ENCODE measurements at places on chromosomes 7 and 10.

- no peak for DNase-seq
Measured at GRCh38 chr7:34124765-34125164, 219.4 kb downstream of the BMPER start.

DNA sequence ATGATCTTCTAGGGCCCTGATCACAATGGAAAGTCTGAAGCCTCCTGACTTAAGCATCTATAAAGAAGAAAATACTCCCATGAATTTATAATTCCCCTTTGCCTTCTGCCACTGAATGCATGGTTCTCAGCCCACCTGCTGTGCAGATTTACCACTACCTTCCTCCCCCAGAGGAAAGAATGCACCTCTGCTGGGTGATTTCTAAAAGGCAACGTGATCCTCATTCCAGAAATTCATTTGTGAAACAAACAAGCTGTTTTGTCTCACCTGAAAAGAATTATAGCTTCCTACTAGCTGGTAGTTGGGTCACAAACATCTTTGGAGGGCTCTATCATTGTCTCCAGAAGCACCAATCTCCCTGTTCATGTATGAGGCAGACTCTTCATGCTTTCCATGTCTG, 320.2 kb downstream of the CDC14C start:
- no peak for DNase-seq

DNA sequence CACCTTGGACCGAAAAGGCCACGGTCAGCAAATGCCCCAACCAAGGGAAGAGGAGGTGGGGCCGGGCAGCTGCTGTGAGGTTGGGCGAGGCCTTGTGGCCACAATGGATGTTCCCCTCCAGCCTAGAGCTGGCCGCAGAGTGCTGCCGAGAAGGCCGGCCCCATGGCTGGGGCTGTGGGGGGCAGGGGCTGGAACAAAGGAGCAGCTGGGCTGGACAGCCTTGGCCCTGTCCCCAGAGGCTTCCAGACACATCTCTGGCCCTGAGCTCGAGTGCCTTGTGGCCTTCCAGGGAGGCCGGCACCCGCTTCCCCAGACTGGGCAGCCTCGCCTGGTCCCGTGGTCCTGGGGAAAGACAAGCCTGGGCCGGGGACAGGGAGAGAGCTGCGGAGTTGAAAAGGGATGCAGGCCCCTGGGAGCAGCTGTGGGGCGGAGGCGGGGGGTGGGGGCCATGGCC, 88.0 kb downstream of the PDGFA start:
- DNase-seq = no peak

DNA sequence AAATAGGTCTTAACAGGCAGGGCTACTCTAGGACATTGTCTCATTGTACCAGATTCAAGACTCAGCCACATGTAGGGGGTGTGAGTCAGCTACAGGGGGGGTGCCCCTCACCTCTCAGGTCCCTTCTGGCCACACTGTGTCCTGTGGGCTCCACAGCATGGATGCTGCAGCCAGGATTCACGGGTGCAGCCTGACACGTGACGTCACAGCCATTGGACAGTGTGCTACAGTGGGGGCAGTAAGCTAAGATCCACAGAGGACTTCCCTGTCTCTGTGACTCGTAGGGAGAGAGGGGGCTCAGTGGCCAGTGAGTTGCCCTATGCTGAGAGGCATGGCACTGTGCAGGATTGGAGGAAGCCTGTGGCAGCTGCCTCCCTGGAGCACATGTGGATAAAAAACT, 77.9 kb downstream of the TMEM178B start:
- no peak for DNase-seq

DNA sequence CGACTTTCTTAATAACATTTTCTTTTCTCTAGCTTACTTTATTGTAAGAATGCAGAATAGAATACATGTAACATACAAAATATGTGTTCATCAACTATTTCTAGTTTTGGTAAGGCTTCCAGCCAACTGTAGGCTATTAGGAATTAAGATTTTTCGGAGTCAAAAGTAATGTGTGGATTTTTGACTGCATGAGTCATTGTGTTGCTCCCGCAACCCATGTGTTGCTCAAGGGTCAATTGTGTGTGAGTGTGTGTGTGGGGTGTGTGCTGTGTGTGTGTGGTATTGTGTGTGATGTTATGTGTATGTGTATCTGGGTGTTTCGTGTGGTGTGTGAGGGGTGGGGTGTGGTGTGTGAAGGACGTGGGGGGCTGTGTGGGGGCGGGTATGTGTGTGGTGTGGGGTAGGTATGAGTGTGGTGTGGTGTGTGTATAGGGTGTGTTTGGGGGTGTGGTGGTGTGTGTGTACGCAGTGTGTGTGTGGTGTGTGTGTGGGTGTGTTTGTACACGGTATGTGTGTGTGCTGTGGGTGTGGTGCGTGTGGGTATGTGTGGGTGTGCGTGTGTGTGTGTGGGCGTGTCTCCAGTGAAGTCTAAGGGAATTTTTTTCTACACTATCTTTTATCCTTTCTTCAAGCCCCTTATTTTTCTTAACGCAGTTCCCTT, 60.5 kb downstream of the RSU1 start:
- DNase-seq = no peak

GRCh38 chr7:84195295-84196060, 889 bp upstream of the SEMA3A start:
- no peak for DNase-seq

DNA sequence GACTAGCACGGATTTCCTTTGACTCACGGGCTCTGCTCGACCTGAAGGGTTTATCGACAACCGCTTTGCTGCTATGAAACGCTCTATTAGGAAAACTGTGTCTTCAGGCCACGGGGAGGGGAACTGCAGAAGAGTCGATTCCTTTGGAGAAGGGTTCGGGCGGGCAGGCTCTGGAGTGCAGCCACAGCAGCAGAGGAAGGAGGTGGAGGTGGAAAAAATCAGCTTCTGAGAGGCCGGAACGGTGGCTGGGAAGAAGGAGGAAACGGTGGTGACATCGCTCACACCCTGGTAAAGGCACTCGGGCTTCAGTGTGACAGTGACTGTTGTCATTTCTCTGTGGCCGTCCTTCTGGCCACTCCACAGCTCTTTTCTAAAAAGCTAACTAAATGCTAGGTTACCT, 64.6 kb upstream of the MGMT start:
- no peak for DNase-seq

GRCh38 chr10:26438534-26439341, 597 bp downstream of the APBB1IP start:
- DNase-seq = no peak

- no peak for DNase-seq
Measured at GRCh38 chr7:90817846-90818245, 221.7 kb downstream of the CDK14 start.

GRCh38 chr7:69620063-69620462, 21.8 kb downstream of the AUTS2 start:
- DNase-seq = no peak

- DNase-seq = no peak
Measured at GRCh38 chr10:68633816-68634466, 73.8 kb downstream of the TET1 start.

DNA sequence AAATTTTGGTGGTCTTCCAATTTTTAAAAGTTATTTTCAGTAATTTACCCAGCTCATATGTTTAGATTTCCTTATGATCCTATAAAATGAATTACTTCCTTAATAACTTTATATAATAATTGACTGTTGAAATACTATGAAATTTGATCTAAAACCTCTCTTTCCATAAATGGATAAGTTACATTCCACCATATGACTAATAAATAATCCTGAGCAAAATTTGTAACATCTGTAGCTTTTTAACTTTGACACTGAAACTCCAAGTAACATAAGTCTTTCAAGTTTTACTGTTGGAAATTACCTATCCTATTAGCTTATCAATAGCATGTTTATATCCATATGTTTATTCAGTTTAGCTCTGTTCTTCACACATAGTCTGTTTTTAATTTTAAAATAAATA, 85.3 kb downstream of the HECTD2 start:
- no peak for DNase-seq

GRCh38 chr7:116188-116981, 76.0 kb upstream of the FAM20C start:
- DNase-seq = no peak

GRCh38 chr7:24939416-24939815, 40.6 kb downstream of the OSBPL3 start:
- DNase-seq = no peak

DNA sequence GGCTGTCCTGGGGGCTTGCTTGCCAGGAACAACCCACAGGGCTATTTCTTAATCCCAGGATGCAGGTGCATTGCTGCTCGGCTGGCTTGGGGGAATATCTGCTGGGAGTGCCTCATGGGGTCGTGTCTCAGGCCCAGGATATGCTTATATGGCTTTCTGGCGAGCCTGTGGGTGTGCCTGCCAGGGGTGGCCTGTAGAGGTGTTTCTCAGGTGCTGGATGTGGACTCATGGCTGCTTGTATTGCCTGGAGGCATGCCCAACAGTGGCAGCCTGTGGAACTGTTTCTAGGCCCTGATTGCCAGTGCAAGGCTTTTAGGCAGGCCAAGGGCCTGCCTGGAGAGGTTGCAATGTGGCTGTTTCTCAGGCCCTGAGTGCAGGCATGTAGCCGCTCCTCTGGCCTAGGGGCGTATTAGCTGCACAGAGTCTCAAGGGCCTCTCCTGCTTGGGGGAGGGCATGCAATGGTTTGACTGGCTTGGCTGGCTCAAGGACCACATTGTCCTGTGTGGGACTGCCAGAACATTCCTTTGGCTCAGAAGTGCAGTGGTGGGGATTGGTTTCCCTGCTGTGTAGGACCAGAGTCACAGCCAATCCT, 202.1 kb downstream of the ATRNL1 start:
- DNase-seq = no peak

DNA sequence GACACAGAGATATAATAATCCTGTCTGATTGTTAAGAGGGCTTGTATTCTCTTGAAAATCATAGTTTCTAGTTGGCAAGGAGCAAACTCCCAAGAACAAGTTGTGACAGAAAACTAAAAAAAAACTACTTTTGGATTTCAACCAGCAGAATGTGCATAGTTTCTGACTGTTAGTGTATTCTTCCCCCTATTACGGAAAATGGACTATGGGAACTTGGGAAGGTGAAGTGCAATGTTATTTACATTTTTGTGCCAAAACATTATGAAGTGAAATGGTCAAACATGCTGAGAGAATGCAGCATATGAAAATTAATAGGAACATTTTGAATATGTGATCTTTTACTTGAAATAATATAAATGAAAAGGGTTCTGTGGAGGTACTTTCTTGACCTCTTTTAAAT, 660.8 kb downstream of the SUGCT start:
- DNase-seq = no peak

DNA sequence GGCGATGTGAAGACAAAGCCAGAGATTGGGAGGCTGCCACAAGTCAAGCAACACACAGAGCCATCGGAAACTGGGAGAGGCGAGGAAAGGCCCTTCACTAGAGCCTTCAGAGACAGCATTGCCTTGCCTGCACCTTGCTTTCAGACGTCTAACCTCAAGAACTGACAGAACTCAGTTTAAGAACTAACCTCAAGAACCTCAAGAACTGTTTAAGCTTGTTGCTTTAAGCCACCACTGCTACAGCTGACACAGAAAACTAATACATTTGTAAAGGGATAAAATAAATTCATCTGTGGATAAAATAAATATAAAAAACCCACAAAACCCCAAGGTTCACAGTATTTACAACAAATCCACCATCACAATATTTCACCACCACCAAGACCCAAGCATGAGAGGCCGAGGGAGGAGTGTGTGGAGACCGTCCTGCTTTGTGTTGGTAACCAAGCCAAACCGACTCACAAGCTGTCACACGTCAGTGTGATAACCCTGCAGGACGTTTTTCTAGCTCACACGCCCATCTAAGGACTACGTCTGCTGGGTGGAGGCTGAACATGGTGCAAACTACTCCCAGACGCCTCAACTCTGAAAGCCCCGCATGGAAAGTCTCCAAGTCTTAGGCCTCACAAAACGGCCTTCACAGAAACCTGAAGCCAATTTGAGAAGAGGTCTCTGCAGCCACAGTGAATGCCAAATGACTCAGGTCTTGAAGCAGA, 116.8 kb downstream of the ABLIM1 start:
- no peak for DNase-seq

- no peak for DNase-seq
Measured at GRCh38 chr7:107644309-107644974, 16.2 kb upstream of the SLC26A4 start.

GRCh38 chr7:92622685-92623084, 32.5 kb upstream of the FAM133B start:
- DNase-seq = no peak

DNA sequence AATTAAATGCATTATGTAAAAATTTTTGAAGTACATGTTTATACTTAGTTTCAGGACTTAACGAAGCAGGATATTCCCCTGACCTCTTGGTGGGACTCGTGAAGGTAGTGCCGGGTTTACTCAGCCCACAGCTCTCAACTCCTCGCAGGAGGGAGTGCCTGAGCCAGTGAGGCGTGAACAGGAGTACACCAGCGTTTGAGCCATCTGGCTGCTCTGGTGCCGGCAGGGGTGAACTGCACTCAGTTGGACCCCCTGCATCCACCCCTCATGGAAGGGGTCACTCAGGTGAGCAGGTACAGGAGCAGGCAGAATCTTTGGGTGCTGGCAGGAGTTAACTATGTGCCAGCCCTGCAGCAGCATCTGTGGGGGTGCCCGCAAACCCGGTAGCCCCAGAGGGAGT, 625.1 kb upstream of the PCDH15 start:
- DNase-seq = no peak

DNA sequence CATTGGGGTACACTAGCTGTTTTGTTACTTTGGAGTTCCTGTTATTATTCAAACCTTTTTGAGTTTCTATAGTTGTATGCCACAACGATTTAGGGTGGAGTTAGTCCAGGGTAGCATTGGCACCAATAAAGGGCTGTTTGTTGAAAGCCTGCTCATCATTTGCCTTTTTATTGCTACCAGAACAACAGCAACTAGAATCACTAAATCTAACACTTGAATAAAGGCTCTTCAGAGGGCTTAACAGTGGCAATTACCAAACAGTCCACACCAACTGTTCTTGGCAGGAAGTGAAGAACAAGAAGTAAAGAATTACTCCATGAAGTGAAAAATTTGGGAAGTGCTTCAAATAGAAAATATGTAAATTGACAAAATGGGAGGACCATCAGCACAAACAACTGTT, 621.4 kb downstream of the PHTF2 start:
- no peak for DNase-seq

DNA sequence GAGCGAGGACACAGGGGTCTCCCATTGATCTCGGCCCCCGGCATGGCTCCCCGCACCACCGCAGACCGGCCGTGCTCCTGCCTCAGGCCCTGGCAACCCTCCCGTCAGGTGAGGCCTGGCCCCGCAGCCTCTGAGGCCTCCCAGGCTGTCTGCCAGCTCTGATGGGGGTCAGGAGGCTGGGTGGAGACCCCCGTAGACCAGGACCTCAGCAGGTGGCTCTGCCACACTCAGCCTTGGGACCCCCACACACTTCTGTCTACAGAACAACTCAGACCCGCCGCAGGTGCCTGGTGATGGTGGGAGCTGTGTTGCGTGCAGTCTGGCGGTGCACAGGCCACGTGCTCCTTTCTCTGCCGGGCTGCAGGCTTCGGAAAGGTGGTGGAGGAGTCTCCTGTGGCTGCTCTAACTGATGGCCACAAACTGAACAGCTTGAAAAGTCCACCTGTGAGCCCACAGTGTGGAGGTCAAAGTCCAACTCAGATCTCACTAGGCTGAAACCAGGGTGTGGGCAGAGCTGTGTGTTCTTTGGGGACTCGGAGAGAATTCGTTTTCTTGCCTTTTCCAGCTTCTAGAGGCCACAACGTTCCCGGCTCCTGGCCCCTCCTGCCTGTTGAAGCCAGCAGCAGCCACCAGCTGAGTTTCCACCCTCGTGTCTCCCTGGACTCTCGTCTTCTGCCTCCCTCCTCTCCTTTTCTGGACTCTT, 62.5 kb downstream of the PWWP2B start:
- DNase-seq = no peak

Measured in NCI-H2029 (cell line).